ENCODE measurements at places on chromosomes 5 and 9. TPM values are rescaled to one million over a fixed set of nuclear protein-coding genes. Genes with fewer than 3 reads are reported as not detected.

DNA sequence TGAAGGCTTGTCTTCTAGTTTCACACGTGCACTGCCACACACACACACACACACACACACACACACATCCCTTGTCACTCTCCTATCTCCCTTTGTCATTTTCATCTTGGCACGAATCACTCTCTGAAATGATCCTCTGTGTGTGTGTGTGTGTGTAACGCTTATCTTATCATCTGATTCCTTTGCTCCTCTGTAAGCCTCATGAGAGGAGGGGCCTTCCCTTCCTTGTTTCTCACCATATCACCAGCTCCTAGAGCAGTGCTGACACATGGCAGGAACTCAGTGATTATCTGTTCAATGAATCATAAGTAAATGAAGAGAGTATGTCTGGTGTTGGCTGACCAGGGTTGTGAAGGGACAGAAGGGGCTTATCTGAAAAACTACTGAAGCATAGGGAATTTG, 53.3 kb downstream of the PDE4D start:
- H3K36me3 ChIP-seq: no peaks in the 10 kb centered on the region
- H3K27me3 ChIP-seq: no peaks in the 10 kb centered on the region
- no peaks in the 10 kb centered on the region for H3K4me1 ChIP-seq

- H3K27me3 ChIP-seq: peaks cover 1% of the 10 kb centered on the region
- DNase-seq: peak; percentile 89
- peaks cover 17% of the 10 kb centered on the region for H3K36me3 ChIP-seq
- H3K27ac ChIP-seq: peak within 1 kb of the TSS; percentile 87
- H3K4me1 ChIP-seq: peaks cover 41% of the 10 kb centered on the region
Measured at GRCh38 chr9:136807281-136808074, at the start of gene RABL6. RABL6 (plus strand) TSS chr9:136807948; CDS start chr9:136808197, 249 bp downstream.

DNA sequence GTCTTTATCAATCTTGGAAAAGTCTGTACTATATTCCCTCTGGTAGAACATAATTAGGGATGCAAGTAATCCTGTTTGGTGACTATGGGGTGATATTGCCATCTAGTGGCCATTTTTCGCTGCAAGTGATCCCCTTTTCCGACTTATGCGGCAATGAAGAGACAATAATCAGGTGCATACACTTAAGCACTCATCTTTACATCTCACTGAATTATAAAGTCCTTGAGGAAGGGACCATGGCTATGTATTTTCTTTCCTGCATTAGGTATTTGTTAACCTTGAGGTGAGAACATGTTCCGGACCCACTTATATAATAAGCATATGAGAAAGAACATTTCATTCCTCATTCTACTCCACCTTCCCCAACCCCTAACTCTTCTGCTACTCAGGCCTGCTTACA, 19.6 kb upstream of the LIX1 start:
- H3K27ac ChIP-seq: no peak overlapping the region
- no peaks in the 10 kb centered on the region for H3K27me3 ChIP-seq
- DNase-seq: peak; percentile 76

Gene AQP7
- 2.4 TPM for polyA plus RNA-seq

DNA sequence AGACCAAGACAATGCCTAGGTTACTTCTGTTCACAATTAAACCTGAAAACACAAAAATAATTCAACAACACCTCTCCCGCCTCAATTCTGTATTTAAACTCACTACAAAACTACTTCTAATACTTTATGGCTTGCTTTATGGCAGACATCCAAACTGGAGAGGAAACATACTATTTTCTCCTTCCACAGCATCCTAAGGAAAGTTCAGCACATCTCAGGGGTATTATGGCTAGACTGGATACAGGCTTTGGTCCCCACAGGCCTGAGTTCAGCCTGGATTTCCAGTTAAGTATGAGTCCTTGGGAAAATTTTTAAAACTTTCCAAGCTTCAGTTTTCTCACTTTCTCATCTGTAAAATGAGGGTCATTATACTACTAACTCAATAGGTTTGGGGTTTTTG, 480.2 kb downstream of the CAAP1 start:
- H3K36me3 ChIP-seq: no peaks in the 10 kb centered on the region
- H3K4me1 ChIP-seq: no peaks in the 10 kb centered on the region
- H3K27ac ChIP-seq: no peak overlapping the region
- no peaks in the 10 kb centered on the region for H3K27me3 ChIP-seq
